ENCODE measurements at places on chromosomes 11 and 22.

DNA sequence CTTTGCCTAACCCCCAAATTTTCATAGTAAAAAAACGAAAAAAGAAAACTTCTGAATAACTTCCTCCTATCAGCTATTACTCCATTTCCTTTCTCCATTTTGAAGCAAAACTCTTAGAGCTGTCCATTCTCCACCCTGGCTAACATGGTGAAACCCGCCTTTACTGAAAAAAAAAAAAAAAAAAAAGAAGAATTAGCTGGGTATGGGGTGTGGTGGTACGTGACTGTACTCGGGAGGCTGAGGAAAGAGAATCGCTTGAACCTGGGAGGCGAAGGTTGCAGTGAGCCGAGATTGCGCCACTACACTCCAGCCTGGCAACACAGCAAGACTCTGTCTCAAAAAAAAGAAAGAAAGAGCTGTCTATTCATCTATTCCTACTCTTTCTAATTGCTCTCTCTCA, 11.3 kb upstream of the NXF1 start:
- DNase-seq = no peak

DNA sequence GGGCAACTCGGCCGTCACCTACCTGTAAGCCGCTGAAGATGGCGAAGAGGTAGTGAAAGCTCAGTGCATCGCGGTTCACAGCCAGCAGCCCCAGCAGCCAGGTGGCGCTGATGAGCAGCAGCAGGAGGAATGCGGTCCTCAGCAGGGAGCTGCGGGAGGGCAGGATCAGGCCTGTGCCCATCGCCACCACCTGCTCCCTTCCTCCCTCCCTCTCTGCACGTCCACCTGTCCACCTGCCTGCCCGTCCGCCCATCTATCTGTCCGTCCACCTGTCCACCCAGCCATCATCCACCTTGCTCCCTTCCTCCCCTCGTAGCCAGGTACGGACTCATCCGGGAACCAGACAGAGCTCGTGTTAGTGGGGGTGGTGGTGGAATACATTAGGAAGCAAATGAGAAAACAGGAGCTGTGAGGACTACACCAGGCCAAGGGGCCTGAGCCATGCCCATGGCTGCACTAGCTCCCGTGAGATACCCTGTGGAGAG, 32.2 kb downstream of the TRMU start:
- no peak for DNase-seq

- DNase-seq = no peak
Observed at GRCh38 chr11:100991541-100991940, 138.1 kb downstream of the PGR start.

DNA sequence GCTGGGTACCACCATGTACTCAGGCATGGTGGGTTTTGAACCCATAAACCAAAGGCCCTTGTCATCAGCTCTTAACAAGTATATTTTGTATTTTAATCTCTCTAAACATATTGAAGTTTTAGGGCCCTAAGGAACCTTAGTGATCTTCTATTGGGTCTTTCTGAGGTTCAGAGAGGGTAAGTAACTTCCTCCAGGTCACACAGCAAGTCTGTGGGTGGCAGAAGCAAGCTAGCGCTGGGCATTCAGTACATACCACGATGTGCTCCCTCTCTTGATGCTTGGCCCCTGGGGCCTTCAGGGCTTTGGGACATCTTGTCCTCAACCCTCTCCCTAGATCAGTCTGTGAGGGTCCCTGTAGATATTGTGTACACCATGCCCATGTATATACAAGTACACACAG, 12.7 kb downstream of the RASD2 start:
- no peak for DNase-seq

- DNase-seq = no peak
Observed at GRCh38 chr11:72741849-72742512, 10.2 kb downstream of the ARAP1 start.

DNA sequence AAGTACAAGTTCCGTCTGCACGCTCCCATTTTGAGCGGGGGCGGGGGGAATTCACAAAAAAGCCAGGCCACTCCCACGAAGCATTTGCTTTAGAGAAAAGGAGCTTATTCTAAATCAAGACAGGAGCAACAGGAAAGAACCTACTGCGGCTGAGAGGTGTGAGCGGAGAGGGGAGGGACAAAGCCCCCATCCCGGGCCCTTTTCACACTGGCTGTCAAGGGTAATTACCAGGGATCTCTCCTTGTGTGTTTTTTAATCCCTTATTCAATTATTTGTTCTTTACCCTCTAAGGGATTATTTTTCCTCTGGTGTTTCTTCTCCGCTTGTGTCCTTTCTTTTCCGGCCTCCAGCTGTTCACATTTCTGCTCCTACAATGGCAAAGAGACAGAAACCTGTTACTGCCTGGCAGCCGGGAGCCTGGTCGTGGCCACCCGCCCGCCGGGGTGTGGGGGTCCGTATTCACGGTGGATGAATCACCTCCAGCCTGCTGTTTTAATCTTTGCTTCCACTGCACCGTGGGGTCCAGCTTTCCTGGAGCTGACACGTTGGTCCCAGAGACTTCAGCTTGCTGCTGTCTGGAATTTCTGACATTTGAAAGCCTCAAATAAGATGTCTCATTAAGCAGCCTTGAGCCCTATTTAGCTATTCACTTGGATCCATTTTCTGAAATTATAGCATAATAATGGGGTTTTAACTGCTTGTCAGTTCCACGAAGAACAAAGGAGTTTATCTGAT, 61.4 kb upstream of the FADD start:
- DNase-seq = no peak

GRCh38 chr11:111586388-111586831, 15.8 kb upstream of the SIK2 start:
- no peak for DNase-seq

GRCh38 chr22:40413873-40414272, 43.5 kb downstream of the SGSM3 start:
- no peak for DNase-seq

- no peak for DNase-seq
Observed at GRCh38 chr22:44171561-44171960, 9.2 kb upstream of the PARVG start.

DNA sequence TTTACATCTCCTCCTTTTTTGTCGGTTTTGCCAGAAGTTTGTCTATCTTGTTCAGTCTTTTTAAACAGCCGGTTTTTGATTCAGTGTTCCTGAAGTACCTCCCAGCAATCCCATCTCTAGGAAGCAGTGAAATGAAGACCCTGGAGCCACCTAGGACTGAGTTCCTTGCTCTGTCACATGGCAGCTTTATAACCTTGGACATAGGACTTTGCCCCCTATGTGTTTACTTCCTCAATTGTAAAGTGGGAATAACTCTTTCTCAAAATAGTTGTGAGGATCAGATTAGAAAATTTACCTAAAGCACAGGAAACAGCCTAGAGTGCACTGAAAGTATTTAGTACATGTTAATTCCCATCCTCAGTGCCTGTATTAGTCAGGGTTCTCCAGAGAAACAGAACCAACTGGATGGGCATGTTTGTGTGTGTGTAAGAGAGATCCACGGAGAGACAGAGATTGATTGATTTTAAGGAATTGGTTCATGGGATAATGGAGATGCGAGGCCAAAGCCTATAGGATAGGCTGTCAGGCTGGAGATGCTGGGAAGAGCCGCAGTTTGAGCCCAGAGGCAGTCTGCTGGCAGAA, 20.0 kb downstream of the FAM83F start:
- no peak for DNase-seq
